ENCODE measurements at places on chromosomes 7 and 10.

DNA sequence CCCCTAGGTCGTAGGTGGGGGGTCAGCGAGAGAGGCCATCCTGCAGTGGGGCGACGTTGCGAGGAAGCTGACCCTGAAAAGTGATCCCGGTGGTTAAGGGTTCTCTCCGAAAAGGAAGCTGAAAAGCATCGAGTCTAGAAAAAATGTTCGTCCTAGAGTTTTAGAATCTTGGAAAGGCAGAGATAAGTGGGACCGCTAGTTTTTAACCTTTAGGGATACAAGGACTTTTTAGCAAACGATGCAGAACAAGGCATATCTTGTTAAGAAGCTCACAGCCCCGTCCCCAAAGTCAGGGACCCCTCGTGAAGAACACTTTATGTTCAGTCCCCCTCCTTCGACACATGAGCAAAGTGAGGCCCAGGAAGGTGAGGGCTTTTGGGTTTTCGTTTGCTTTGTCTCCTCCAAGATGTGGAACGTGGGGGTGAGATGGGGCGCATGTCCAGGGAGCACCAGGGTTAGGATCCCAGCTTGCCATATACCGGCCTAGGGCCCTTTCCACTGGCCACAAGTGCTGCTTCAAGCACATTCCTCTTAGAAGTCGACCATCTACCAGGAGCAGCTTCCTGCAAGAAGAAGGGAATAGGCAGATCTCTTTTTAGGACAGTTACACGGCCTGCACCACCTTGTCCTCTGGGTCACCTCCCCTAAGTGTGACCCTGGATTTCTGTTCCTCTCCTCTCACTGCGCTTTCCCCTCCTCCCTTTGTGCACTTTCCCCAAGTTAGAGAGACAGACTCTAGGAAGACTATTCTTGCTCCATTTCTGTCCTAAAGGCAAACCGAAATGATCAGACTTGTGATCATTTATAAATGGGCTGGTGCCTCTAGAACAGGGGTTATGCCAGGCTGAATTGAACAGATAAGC lies 969 bp downstream of the SLC35G1 start:
- peaks cover 30% of the 10 kb centered on the region for H3K4me1 ChIP-seq
- peak overlapping the region; percentile 90 for H3K27ac ChIP-seq
- H3K27me3 ChIP-seq, result no peaks in the 10 kb centered on the region
- peak overlapping the region; percentile 92 for H3K4me3 ChIP-seq
- H3K36me3 ChIP-seq, result peaks cover 10% of the 10 kb centered on the region

GRCh38 chr10:2012209-2012608 lies 274.9 kb upstream of the ADARB2 start:
- no peaks in the 10 kb centered on the region for H3K27me3 ChIP-seq
- no peaks in the 10 kb centered on the region for H3K36me3 ChIP-seq

DNA sequence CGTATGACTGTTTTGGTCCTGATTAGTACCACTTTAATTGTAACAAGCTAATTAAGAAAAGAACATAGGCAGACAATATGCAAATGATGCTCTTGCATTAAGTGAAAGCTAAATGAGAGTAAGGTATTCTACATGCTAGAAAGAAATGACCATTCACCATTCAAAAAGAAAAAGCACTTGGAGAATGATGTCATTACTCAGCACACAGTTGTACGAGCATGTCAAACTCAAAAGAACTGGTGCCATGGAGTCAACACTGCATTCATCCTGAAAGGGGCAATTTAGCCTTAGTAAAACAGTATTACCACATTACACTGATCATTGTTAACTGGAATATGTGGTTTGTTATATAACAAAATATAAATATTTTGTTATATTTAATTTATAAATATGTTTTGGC lies 136.2 kb upstream of the CTTNBP2 start:
- H3K36me3 ChIP-seq, result no peaks in the 10 kb centered on the region
- H3K4me3 ChIP-seq, result no peak overlapping the region
- H3K4me1 ChIP-seq, result no peaks in the 10 kb centered on the region
- no peak for DNase-seq

- no peaks in the 10 kb centered on the region for H3K27me3 ChIP-seq
- H3K4me1 ChIP-seq, result peaks cover 28% of the 10 kb centered on the region
- H3K36me3 ChIP-seq, result no peaks in the 10 kb centered on the region
Measured at GRCh38 chr10:112379635-112380296, 5.8 kb downstream of the ACSL5 start.

- H3K4me3 ChIP-seq, result no peak overlapping the region
- no peaks in the 10 kb centered on the region for H3K4me1 ChIP-seq
- no peaks in the 10 kb centered on the region for H3K36me3 ChIP-seq
- DNase-seq, result no peak
- no peaks in the 10 kb centered on the region for H3K27me3 ChIP-seq
Measured at GRCh38 chr7:46678421-46678820, 757.3 kb upstream of the IGFBP3 start.

DNA sequence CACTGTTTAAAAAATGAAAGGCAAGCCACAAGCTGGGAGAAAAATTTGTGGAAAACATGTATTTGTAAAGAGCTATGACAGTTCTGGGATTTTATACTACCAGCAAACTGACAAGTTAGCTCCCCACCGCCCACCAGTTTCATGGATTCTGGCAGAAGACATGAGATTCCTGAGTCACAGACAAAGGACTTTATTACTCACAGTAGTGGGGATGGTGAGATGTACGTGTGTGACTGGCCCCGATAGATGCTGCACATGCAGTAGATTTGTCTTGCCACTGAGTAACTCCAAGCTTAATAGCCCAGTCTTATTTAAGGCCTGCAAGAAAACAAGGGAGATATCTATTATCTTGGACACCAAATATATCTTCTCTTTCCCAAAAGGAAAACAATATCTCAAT lies 281.7 kb downstream of the AHR start:
- no peaks in the 10 kb centered on the region for H3K27me3 ChIP-seq
- no peaks in the 10 kb centered on the region for H3K4me1 ChIP-seq
- DNase-seq, result no peak
- peaks cover 6% of the 10 kb centered on the region for H3K36me3 ChIP-seq
- no peak overlapping the region for H3K27ac ChIP-seq
